ENCODE measurements at places on chromosomes 6 and 20.

- no peak for DNase-seq
Observed at GRCh38 chr6:85620308-85620707, 22.4 kb downstream of the SYNCRIP start.

GRCh38 chr20:6886065-6886729 lies 118.7 kb downstream of the BMP2 start:
- DNase-seq, result no peak

DNA sequence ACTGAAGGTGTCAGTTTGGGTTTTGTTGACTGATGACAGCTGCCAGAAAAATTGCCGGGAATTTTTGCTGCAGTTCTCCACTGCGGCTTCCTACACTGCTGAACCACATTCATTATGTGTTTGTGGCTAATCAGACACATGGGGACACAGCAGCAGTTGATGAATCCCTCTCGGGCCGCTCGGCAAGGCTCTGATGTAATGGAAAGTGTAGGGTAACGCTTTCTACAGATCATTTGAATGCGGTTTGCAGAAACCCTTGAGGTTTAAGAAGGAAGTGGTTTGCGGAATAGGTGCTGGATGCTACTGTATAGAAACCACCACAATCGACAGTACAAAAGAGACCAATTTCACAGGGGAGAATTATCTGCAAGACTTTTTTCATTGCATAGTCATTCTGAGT lies 138.7 kb upstream of the SASH1 start:
- DNase-seq, result peak; percentile 84

GRCh38 chr6:105250533-105250932 lies 70.7 kb upstream of the POPDC3 start:
- no peak for DNase-seq

GRCh38 chr6:52457096-52457495 lies 37.0 kb downstream of the EFHC1 start:
- DNase-seq, result no peak

DNA sequence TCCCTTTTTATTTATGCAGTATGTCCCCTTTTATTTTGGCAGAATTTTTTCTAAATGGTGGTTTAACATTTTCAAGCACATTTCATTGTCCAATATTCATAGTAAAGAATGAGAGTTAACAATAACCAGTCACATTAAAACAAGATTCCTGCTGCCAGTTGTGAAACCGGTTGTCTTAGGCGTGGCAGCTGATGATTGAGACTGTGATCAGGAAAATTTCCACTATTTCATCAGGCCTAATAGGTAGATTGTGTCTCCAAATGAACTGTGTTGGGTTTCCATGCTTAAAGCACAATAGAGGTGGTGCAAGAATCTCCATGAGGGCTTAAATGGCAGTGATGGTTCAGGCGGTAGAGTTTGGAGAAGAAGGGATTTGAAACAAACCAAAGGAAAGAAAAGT lies 15.3 kb downstream of the PRDM1 start:
- no peak for DNase-seq

DNA sequence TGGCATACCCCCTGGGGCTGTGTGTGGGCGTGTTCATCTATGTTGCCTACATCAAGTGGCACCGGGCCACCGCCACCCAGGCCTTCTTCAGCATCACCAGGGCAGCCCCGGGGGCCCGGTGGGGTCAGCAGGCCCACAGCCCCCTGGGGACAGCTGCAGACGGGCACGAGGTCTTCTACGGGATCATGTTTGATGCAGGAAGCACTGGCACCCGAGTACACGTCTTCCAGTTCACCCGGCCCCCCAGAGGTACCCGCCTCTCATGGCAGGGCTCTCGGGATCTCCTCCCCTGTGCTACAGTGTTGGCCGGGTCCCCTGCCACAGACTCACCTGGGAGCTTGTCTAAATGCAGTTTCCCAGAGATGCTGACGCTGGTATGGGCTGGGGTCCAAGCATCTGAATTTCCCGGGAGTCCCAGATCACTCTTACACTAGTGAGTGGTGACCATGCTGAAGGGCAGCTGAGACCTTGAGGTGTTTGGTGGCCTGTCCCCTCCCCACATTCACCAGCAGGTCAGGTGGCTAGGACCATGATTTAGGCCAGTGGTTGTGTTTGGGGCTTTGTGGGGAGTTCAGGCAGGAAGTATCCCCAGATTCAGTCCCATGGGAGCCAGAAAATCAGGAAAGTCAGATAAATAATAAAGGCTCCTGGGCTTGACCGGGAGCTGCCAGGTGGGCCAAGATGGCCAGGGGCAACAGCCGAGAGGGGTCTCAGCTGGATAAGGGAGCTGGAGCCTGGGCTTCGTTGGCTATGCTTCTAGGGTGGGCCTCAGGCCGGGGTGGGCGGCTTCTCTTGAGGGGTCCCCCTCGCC lies 11.8 kb downstream of the ENTPD6 start:
- DNase-seq, result no peak

- no peak for DNase-seq
Observed at GRCh38 chr20:9311132-9311531, 203.3 kb upstream of the LAMP5 start.

- DNase-seq, result no peak
Observed at GRCh38 chr20:47275548-47275947, 81.0 kb downstream of the ZMYND8 start.

DNA sequence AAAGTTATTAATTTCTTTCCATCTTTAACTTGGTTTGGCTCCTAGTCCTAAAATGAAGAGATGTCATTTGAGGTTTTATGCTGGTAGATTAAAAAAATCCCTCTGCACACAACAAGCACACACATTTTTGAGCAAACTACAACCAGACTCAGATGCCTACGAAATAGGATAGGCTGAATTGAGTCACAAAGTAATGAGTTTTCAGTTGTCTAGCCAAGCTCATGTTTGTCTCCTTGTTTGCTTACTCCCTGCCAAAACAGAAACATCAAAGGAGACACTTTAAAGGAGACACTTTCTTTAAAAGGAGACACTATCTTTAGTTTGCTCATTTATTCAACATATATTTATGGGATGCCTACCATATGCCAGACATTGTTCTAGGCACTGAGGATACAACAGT lies 56.2 kb downstream of the TPBG start:
- no peak for DNase-seq

GRCh38 chr6:158367816-158368215 lies 55.6 kb downstream of the TULP4 start:
- no peak for DNase-seq

DNA sequence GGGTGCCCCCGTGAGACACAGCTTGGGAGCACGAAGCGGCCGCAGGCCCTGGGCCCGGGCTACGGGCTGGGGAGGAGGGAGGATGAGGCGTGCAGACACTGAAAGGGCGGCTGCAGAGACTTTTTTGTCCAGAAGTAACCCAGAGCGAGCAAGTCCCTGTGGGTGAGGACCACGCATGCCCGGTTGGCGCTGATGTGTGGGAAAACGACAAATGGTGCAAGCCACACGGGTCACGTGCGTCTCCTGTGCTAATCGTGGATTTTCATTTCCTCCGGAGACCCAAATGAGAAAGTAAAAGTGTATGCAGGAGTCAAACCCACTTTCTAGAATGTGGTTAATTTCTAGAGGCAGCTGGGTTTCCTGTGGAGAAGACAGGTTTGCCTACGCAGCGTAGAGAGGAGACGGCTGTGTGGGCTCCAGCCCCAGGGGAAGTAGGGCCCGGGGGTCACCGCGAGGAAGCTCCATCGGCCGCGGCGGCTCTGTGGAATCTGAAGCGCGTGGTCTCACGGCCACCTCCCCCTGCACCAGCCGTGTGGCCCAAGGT lies 19.0 kb downstream of the DLL1 start:
- no peak for DNase-seq

- DNase-seq, result no peak
Observed at GRCh38 chr20:62997417-62998035, 9.2 kb downstream of the BHLHE23 start.

DNA sequence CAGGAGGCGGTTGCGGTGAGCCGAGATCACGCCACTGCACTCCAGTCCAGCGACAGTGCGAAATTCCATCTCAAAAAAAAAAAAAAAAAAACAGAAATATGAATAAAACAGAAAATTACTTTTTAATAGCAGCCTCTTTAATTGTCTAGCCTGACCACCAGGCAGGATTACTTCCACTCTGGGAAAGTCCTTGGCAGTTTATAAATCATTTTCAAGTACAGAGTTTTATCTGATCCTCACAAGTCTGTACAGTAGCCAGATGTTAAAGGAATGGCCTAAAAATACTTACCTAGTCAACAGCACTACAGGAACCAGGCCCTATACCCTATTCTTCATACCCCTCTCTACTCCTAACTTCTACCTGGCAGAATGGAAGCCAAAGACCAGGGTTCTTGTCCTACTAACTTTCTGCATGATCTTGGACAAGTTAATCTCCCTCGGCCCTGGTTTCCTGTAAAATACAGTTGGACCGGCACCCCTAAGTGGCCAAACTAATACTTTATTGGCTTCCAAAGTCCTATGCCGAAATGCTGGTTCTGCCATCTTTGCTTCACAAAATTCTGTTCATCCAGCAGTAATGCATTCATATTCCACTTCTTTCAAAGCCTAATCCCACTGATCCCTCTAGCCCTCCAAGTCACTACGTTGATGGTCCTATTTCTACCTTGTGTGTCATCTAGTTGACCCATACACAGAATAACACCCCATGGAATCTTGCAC lies 1.9 kb downstream of the EIF2S2 start:
- peak; percentile 17 for DNase-seq

DNA sequence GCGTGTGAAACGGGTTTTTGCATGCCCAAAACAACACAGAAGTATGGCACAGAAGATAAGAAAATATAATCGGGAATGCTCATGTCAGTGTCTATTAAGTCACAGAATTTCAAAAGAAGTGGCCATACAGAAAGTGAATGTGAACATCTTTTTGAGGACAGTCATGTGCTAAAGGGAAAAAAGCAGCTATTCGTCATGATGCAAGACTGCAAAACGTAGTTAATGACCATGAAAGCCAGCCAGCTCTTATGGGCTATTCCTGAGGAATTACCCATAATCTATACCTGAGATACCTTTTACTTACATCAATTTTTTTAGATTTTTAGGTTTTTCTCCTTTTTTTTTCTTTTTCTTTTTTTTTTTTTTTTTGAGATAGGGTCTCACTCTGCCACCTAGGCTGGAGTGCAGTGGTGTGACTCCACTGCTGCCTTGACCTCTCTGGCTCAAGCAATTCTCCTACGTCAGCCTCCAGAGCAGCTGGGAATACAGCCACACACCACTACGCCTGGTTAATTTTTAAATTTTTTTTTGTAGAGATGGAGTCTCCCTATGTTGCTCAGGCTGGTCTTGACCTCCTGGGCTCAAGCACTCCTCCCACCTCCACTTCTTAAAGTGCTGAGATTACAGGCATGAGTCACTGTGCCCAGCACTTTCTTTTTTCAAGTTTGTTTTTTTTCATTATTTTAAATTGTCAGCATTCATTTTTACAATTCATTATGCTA lies 18.1 kb upstream of the ZBP1 start:
- DNase-seq, result no peak

GRCh38 chr6:147507162-147508041 lies 1.1 kb upstream of the SAMD5 start:
- DNase-seq, result no peak

DNA sequence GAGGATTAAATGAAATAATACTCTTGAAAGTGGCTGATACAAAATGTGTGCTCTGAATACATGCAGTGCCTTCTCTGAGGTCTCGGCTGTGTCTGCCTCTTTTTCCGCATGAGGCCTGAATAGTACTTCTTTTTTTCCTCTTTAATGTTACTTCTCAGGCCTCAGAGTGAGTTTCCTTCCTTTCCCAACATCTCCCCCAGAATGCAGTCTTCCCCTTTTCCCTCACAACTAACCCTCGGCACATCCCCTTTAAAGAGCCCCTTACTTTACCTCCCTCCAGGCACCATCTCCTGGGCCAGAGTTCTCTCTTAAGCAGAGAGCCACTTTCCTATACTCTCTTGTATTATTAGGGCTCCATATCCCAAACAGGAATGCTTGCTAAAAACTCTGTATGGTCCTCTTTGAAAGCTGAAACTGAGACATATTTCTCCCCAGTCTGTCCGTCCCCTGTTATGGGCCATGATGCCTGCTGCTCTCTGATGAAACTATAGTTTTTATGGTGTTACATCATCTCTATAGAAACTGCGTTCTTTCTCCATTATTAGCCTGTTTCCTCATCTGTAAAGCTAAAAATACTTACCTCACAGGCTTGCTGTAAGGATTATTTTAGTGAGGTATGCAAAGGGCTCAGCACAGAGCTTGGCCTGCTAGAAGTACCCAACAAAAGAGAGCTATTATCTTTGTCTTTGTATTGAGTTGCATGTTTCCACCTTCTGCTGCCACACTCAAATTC lies 2.3 kb downstream of the PLAGL2 start:
- peak; percentile 50 for DNase-seq

DNA sequence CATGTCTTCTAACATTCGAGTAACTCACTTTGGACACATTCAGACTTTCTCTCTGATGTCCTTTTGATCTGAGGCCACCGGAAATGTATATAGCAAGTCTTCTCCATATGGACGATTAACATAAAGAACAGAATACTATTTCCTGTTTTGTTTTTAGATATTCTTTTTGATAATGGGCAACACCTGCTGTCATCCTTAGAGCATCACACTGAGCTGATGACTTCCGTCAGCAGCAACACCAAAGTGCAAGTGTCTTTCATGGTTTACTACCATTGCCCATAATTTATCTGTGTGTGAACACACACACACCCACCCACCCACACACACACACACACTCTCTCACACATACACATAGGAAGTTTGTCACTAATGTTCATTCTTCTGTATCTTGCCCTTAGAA lies 112.7 kb upstream of the SIM1 start:
- DNase-seq, result no peak

- no peak for DNase-seq
Observed at GRCh38 chr6:150211700-150212511, 69.1 kb downstream of the PPP1R14C start.

DNA sequence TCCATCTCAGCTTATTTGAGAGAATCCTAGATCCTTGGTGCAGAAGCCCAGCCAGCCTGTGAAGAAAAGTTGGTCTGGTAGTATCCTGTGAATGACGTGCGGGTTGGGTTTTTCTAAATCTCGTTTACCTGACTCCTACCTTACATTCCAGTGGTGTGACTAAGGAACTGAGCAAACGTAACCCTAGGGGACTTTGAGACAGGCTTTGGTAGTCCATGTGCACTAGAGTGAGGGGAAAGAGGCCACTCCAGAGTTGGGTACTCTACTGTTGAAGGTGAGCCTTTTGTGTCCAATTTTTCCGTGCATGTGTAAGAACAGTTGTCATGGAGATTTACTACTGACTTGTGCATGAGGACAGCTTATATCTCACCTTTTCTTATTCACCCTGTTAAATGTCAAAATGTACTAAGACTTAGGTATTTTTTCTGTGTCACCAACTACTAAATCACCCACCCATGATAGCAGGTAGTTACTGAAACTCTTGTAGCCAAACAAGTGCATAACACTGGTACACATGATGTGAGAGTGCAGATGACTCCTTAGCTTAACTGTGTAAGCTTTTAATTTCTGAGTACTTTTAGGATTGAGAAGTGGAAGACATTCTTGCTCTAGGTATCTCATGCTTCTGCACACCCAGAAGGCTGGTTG lies 26.3 kb upstream of the PLCG1 start:
- DNase-seq, result no peak

Data from NAMALWA (cell line).